ENCODE measurements at places on chromosomes 3 and 15. TPM values are rescaled to one million over a fixed set of nuclear protein-coding genes. Genes with fewer than 3 reads are reported as not detected.
A peak's percentile ranks its signal among the peaks of the same experiment; 100 is the strongest.

DNA sequence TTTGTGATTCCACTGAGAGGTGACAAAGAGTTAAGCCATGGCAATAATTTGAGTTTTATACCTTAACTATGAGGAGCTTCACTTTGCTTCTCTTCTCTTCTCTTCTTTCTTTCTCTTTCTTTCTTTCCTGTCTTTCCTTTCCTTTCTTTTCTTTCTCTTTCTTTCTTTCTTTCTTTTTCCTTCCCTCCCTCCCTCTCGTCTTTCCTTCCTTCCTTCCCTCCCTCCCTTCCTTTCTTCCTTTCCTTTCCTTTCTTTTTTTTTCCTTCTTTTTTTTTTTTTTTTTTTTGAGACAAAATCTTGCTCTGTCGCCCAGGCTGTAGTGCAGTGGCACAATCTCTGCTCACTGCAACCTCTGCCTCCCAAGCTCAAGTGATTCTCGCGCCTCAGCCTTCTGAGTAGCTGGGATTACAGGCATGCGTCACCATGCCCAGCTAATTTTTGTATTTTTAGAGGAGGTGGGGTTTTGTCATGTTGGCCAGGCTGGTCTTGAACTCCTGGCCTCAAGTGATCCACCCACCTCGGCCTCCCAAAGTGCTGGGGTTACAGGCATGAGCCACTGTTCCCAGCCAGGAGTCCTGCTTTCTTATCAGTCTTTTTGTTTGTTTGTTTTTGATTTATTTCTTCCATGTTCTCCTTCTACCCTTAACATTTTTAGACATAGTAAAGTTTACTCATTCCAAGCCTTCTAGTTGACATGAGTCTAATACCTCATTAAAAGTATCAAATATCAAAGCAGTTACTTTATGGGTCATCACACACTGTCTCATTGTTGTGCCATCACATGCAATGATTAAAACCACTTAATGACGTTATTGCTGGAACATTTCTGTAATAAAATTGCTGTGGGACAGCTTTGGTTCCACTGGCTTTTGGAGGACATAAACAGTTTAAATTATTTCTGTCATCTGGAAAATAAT, 29.9 kb downstream of the SLC49A4 start:
- no peak overlapping the region for H3K27ac ChIP-seq
- H3K36me3 ChIP-seq, result no peaks in the 10 kb centered on the region
- no peak for DNase-seq
- H3K27me3 ChIP-seq, result no peaks in the 10 kb centered on the region
- no peak overlapping the region for H3K4me3 ChIP-seq
- H3K4me1 ChIP-seq, result no peaks in the 10 kb centered on the region

LCTL gene
- total RNA-seq, result 6.6 TPM

P4HTM gene
- 80.0 TPM for total RNA-seq

TRIM59 gene
- total RNA-seq, result 0.42 TPM

- DNase-seq, result peak; percentile 31
- H3K27me3 ChIP-seq, result no peaks in the 10 kb centered on the region
- no peaks in the 10 kb centered on the region for H3K36me3 ChIP-seq
Measured at GRCh38 chr15:92074646-92075045, 221.1 kb downstream of the SLCO3A1 start.

SLC24A5 gene
- total RNA-seq, result not detected

DNA sequence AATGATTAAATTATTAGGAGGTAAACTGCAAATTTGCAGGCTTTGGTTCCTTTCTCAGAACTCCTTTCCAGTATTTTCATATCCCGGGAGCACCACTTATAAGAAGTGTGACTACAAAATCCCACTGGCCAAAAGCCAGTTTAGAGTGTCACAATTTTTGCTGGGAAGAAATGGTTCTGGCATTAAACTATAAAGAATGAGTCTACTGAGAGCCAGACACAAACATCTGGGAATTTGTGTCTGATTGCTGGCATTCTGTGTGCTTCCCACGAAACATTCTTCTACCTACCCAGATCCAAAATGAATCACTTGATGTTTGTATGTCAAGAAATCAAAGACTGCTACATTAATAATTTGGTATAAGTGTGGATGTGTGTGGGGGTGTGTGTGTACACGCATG, 82.8 kb downstream of the DUT start:
- peaks cover 54% of the 10 kb centered on the region for H3K4me1 ChIP-seq
- no peak overlapping the region for H3K27ac ChIP-seq
- no peaks in the 10 kb centered on the region for H3K27me3 ChIP-seq
- H3K4me3 ChIP-seq, result no peak overlapping the region
- peaks cover 65% of the 10 kb centered on the region for H3K36me3 ChIP-seq
- DNase-seq, result no peak

DNA sequence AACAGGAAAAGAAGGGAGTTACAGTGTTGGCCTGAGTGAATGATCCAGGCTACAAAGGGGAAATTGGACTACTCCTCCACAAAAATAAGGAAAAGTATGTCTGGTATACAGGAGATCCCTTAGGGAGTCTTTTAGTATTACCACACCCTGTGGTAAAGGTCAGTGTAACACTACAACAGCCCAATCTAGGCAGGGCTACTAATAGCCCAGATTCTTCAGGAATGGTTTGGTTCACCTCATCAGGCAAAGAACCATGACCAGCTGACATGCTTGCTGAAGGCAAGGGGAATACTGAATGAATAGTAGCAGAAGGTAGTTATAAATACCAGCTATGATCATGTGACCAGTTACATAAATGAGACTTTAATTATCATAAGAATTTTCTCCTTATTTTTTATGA, 372.6 kb upstream of the ATP11B start:
- DNase-seq, result no peak
- H3K4me1 ChIP-seq, result no peaks in the 10 kb centered on the region
- H3K4me3 ChIP-seq, result no peak overlapping the region
- no peaks in the 10 kb centered on the region for H3K27me3 ChIP-seq

- no peaks in the 10 kb centered on the region for H3K36me3 ChIP-seq
- H3K4me3 ChIP-seq, result no peak overlapping the region
Measured at GRCh38 chr15:69980341-69981059, 117.2 kb downstream of the TLE3 start.

- no peak overlapping the region for H3K27ac ChIP-seq
- H3K36me3 ChIP-seq, result no peaks in the 10 kb centered on the region
- H3K4me3 ChIP-seq, result no peak overlapping the region
- DNase-seq, result no peak
- no peaks in the 10 kb centered on the region for H3K4me1 ChIP-seq
Measured at GRCh38 chr3:95627697-95628096, 1186.7 kb upstream of the EPHA6 start.

GRCh38 chr3:47578691-47579632, at the start of gene CSPG5:
TSS of gene CSPG5 (minus strand) at chr3:47578865. CDS start at chr3:47578693, 172 bp downstream.
- H3K4me1 ChIP-seq, result peaks cover 9% of the 10 kb centered on the region
- no peak within 1 kb of the TSS for H3K27ac ChIP-seq
- no peak for DNase-seq
- H3K4me3 ChIP-seq, result peak within 1 kb of the TSS; percentile 63

DNA sequence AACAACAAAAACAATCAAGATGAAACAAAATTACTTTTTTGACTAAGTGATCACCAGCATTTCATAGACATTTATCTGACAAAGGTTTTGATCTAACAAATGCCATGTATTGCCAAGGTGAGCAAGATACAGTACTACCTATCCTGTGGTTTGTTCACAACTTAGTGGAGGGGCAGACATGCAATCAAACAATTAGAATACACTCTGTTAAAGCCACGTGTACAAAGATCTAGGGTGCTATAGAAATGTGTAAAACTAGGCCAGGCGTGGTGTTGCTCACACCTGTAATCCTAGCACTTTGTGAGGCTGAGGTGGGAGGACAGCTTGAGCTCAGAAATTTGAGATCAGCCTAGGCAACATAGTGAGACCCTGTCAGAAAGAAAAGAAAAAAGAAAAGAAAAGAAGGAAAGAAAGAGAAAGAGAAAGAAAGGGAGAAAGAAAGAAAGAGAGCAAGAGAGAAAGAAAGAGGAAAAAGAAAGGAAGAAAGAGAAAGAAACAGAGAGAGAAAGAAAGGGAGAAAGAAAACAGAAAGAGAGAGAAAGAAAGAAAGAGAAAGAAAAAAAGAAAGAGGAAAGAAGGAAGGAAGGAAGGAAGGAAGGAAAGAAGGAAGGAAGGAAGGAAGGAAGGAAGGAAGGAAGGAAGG, 1.4 kb upstream of the TRIM69 start:
- no peaks in the 10 kb centered on the region for H3K27me3 ChIP-seq
- no peak overlapping the region for H3K4me3 ChIP-seq
- peaks cover 18% of the 10 kb centered on the region for H3K4me1 ChIP-seq
- peak overlapping the region; percentile 65 for H3K27ac ChIP-seq
- H3K36me3 ChIP-seq, result no peaks in the 10 kb centered on the region

GRCh38 chr3:114427285-114428043, 133.6 kb downstream of the TIGIT start:
- H3K4me1 ChIP-seq, result no peaks in the 10 kb centered on the region
- no peak overlapping the region for H3K27ac ChIP-seq
- no peak overlapping the region for H3K4me3 ChIP-seq
- no peak for DNase-seq
- no peaks in the 10 kb centered on the region for H3K27me3 ChIP-seq
- no peaks in the 10 kb centered on the region for H3K36me3 ChIP-seq

GRCh38 chr15:34799149-34800101, 4.1 kb upstream of the ACTC1 start:
- H3K4me1 ChIP-seq, result no peaks in the 10 kb centered on the region
- H3K27ac ChIP-seq, result no peak overlapping the region
- no peak overlapping the region for H3K4me3 ChIP-seq
- no peaks in the 10 kb centered on the region for H3K36me3 ChIP-seq
- no peaks in the 10 kb centered on the region for H3K27me3 ChIP-seq

GRCh38 chr15:83057002-83057401, 10.1 kb downstream of the BTBD1 start:
- DNase-seq, result no peak
- H3K4me1 ChIP-seq, result no peaks in the 10 kb centered on the region
- H3K27me3 ChIP-seq, result no peaks in the 10 kb centered on the region
- no peak overlapping the region for H3K4me3 ChIP-seq
- peaks cover 4% of the 10 kb centered on the region for H3K36me3 ChIP-seq
- no peak overlapping the region for H3K27ac ChIP-seq

CCR1 gene
- total RNA-seq, result 7.4 TPM

DNA sequence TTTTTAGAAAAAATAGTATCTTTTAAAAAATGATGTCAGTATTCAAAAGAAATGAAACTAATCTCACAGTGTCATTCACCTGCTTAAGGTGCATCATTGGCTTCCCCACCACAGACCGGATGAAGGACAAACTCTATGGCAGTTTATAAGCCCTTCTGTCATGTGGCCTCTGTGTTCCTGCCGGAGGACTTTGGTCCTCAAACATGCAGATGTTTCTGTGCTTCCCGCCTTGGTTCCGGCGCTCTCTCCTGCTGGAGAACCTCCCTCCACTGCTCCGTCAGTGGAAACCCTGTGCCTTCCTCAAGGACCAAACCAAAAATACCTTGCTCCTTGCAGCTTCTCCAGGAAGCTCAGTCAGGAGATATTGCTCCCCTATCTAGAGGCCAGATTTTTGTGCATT, 326.3 kb downstream of the UACA start:
- no peaks in the 10 kb centered on the region for H3K36me3 ChIP-seq
- no peak overlapping the region for H3K4me3 ChIP-seq
- no peak overlapping the region for H3K27ac ChIP-seq
- H3K4me1 ChIP-seq, result peaks cover 7% of the 10 kb centered on the region
- DNase-seq, result no peak

SLC12A1 gene
- total RNA-seq, result not detected

DNA sequence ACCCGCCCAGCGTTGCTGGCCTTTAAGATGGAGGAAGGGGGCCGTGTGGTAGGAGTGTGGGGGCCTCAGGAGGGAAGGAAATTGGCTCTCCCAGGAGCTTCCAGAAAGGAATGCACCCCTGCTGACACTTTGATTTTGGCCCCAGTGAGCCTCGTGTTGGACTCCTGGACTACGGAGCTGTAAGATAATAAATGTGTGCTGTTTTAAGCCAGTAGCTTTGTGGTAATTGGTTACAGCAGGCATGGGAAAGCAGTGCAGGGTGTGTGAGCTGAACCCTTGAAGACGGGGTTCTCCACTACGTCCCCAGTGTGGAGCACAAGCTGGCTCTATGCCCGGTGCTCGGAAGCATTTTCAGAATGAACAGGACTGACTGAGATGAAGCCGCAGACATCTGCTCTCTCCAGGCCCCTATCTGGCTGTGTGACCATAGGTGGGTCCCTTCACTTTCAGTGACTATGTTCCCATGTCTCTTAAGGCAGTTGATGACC, 22.9 kb upstream of the CGNL1 start:
- no peak overlapping the region for H3K27ac ChIP-seq
- H3K4me1 ChIP-seq, result no peaks in the 10 kb centered on the region
- no peak for DNase-seq
- H3K4me3 ChIP-seq, result no peak overlapping the region

DNA sequence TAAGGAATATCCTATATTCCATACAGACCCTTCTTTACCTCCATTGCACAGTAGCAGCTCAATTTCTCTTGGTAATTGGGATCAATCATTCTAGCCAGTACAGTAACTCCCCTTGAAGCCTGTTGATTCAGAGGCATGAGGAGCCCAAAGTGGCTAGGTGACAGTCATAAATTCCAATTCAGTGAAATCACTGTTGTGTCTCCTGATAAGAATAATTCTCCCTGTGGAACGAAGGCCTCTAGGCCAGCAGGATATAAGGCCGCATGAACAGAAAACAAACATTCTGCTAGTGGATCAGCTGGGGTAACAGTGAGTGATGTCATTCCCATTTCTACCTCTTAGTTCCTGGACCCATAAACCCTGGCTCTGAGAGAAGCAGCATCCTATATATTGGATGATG, 696.3 kb downstream of the NR2F2 start:
- H3K36me3 ChIP-seq, result no peaks in the 10 kb centered on the region
- no peaks in the 10 kb centered on the region for H3K4me1 ChIP-seq
- H3K27ac ChIP-seq, result no peak overlapping the region
- no peaks in the 10 kb centered on the region for H3K27me3 ChIP-seq
- DNase-seq, result no peak
- no peak overlapping the region for H3K4me3 ChIP-seq

DNA sequence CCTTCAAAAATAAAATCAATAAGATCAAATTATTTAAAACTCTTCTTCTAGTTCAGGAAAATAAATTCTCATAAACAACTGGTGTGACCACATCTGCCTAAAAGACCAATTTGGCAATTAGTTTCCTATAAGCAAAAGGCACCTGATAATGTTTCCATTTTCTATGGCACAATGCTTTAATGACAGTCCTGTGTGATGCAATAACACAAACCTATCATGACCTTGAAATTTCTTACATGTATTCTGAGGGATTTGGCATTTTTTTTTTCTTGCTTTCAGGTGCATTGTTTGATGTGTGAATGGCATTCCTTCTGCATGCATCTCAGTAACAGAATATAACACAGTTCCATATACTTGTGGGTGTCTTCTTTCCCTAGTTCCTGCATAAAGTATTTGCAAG, 32.5 kb upstream of the FRMD5 start:
- H3K4me3 ChIP-seq, result no peak overlapping the region
- no peaks in the 10 kb centered on the region for H3K27me3 ChIP-seq
- no peaks in the 10 kb centered on the region for H3K4me1 ChIP-seq
- DNase-seq, result no peak
- no peak overlapping the region for H3K27ac ChIP-seq
- H3K36me3 ChIP-seq, result no peaks in the 10 kb centered on the region

AEN gene
- total RNA-seq, result 17.8 TPM

DNA sequence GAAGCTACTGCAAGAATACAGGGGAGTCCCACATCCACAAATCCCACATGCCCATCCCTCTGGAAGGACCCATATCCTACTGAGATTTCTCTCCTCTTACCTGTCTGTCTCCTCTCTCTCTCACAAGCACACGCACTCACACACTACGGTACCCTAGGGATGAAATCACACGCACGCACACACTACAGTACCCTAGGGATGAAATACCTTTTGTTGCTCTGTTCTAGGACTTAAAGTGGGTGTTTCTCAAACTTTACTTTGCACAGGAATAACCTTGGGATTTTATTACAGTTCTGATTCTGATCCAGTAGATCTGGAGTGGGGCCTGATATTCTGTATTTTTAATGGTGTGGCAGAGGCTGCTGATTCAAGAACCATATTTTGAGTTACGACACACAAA, 622.2 kb upstream of the ZNF385D start:
- no peak overlapping the region for H3K27ac ChIP-seq
- H3K4me3 ChIP-seq, result no peak overlapping the region
- DNase-seq, result no peak
- H3K27me3 ChIP-seq, result peaks cover 32% of the 10 kb centered on the region
- no peaks in the 10 kb centered on the region for H3K4me1 ChIP-seq
